ENCODE measurements at places on chromosomes 11 and 22.

DNA sequence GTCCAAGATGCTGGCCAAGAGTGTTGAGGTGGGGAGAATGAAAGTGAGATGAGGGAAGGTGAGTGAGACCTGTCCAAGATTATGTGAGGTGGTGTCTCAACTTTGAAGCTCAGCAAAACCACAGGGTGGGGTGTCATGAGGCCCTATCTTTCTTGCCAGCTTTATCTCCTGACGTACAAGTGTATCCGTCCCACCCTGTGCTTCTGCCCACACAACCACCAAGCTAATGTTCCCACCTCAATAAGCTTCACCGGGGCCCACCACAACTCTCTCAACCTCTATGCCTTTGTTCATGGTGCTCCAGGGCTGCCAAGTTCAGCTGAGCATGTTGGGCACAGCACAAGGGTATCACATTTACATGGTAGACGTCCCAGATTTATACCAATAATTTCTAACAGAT lies 7.1 kb upstream of the TPST2 start:
- no peak for DNase-seq

GRCh38 chr11:74932797-74933196 lies 16.1 kb downstream of the XRRA1 start:
- peak; percentile 22 for DNase-seq

DNA sequence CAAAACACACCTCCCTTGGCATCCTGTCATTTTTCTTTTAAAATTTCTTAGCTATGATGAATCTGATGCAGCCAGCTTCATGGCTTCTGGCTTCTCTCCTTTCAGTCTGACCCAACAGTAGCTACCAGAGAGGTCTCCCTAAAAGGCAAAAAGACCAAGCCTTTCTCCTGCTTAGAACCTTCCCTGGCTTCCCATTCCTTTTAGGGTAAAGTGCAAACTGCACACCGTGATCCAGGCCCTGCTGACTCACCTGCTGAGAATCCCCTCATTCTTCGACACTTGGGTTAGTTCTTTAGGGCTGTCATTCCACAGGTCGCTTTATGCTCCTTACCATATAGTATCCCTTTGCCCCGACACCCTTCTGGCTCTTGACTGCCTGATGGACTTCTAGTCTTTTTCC lies 362.4 kb downstream of the MIAT start:
- DNase-seq = no peak

GRCh38 chr22:19870153-19871022 lies 15.7 kb upstream of the GNB1L start:
- no peak for DNase-seq

DNA sequence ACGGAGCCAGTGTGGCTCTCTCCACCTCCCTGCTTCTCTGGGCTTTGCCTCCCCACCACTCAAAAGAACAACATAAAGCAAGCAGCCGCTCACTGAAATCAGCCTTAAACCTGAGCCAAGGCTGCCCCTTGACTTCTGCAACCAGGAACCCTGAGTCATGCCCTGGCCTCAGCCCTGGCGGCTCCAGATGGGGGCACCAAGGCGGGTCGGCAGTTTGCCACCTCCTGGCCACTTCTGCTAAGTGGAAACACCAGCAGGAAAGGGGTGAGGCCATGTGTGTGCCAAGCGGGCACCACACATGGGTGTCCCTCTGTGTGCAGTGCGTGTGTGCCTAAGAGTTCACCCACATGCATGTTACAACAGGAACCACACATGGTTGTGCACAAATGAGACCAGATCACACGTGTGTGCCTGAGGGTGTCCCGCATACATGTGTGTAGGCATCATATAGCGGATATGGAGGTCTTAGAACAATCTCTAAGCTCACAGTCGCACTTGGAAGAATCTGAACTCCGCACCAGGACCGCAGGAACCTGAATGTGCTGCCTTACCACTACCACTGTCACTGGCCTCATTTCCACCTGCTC lies 221.2 kb downstream of the MN1 start:
- DNase-seq = peak; percentile 15

GRCh38 chr11:74647404-74647803 lies 55.0 kb downstream of the POLD3 start:
- DNase-seq = peak; percentile 66

GRCh38 chr11:76073724-76074123 lies 132.6 kb downstream of the WNT11 start:
- peak; percentile 89 for DNase-seq

GRCh38 chr22:32476281-32477195 lies 1.9 kb downstream of the FBXO7 start:
- no peak for DNase-seq

- DNase-seq = no peak
Observed at GRCh38 chr22:41347066-41347859, 34.5 kb upstream of the TEF start.

- DNase-seq = peak; percentile 72
Observed at GRCh38 chr22:28799606-28800307, 612 bp downstream of the XBP1 start.

- no peak for DNase-seq
Observed at GRCh38 chr11:128723531-128723930, 29.7 kb downstream of the FLI1 start.

GRCh38 chr11:122046846-122047245 lies 69.2 kb downstream of the BLID start:
- DNase-seq = peak; percentile 86

DNA sequence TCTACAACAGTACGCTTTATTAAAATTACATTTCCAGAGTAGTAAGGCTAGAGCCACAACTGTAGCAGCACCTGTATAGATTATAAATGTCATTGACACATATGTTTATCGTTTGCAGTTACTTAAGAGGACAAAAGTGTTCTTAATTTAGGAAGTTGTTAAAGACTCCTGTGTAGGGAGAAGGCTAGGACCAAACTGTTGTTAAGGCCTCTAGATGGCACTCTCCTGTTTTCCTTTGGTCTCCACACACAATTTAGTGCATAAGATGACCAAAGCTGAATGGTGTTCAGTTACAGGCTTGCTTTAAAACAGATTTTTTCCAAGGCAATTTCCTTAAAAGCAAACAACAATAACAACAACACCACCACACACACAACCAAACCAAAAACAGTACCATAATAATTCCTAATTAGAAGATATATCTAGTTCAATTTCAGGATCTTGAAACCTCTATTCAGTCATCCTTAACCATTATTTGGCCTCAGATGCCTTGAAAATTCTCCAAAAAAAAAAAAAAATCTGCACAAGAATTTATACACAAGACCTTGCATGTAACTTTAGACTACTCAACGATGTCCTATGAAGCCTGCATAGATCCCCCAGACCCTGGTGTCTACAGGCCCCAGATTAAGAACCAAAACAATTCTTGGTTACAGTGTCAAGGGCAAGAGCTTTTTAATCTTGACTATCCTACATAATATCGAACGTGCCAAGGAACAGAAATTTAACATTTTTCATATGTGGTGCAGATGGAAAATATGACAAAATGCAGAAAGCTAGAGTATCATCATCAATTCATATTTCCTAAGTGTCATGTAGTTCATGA lies 42.6 kb upstream of the APOA1 start:
- peak; percentile 82 for DNase-seq

DNA sequence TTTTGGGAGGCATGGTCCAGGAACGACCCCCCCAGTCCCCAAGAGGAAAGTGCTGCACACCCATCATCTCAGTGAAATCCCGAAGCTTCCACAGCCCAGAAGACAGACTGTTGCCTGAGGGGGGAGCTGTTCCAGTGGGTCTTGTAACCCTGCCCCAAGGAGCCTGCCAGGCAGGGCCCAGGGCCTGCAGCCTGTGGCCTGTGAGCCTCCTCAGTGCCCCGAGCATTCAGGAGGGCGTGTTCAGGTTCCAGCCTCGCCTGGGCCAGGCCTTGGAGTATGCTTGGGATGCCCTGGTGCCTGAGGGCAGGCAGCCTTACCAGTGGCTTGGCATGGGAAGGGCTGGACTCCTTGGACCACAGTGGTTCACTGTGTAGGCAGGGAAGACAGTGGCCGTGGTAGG lies 18.0 kb upstream of the CABP2 start:
- DNase-seq = no peak

DNA sequence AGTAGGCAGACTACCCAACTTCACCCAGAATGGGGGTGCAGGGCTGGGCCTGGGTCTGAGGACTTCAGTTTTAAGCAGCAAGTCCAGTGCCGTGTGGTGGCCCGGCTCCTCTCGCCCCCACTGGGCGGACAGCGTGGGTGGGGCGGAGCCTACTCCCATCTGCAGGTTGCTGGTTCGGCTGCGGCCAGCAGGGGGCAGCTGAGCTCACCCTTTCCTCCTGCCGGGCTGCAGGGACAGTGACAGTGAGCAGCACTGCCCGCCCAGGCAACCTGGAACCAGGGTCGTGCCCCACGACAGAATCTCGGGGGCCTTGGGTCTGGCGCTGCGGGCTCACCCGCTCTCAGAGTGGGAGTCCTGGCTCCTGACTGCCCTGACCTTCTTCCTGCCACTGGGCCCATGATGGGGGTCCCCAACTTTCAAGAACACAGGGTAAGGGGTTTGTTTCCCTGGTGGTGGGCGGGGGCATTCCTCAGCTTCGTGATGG lies 6.2 kb upstream of the NEAT1 start:
- DNase-seq = peak; percentile 74

DNA sequence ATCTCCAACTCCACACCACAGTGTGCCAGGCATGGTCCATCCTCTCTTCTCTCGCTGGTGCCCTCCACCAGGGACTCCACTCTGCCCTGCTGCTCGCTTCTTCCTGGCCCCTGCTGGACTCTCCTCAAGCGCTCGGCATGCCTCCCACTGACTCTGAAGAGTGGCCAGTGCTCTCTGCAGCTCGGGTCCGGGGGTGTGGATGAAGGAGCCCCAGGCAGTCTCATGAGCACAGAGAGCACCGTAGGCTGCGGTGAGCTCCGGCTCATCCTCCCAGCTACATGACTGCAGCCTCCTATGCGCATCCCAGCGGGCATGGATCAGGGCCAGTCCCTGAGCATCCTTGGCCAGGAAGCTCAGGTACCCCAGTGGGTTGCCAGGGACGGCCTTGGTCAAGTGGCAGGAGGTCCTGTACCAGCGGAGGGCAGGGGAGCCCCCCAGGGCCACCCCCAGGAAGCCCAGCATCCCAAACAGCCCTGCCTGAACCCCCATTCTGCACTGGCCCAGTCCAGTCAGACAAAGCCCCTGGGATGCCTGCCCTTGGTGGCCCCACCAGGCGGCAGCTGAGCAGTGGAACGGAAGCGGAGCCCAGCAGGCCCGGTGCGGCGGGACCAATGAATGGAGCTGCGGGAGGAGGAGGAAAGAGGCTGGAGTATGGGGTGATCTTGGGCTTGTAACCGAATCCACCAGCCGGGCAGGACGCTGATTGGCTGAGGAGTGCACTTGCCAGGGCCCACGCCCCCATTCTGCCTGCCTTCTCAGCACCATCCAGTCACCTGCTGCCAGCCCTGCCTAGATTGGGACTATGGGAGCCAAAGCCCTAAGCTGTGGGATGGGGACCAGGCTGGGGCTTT lies at the start of gene PLA2G3:
PLA2G3 (minus strand) TSS at position 643 of the 851 bp plus-strand sequence; CDS start at position 489, 154 bp downstream.
- no peak for DNase-seq

- DNase-seq = no peak
Observed at GRCh38 chr22:45430871-45431270, 17.4 kb downstream of the RIBC2 start.

- no peak for DNase-seq
Observed at GRCh38 chr11:702462-703461, 3.3 kb upstream of the EPS8L2 start.

DNA sequence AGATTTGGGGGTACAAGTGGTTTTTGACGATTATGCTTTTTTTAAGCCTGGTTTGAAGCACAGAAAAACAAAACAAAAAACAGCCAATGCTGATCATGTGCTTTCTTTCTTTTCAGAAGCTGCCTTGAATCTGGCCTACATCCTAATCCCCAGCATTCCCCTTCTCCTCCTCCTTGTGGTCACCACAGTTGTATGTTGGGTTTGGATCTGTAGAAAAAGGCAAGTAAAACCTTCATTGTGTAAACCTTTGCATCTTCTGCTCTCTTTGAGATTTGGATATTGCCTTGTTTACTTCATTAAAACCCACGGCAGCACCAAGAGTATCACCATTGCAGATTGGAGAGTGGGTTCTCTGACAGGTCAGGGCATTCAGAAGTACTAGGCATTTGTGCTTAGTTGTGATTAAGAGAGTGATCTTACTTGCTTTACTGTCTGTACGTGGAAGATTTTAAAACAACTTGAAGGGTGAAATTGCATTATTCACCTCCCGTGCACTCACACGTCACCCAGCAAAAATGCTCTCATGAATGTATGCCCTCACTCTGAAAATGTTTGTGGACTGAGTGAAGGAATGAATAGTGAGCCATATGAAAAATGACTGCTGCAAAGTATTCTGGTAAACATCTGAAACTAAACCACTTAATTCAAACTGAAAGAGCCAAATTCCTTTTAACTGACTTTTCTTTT lies 17.0 kb downstream of the LAYN start:
- peak; percentile 98 for DNase-seq

DNA sequence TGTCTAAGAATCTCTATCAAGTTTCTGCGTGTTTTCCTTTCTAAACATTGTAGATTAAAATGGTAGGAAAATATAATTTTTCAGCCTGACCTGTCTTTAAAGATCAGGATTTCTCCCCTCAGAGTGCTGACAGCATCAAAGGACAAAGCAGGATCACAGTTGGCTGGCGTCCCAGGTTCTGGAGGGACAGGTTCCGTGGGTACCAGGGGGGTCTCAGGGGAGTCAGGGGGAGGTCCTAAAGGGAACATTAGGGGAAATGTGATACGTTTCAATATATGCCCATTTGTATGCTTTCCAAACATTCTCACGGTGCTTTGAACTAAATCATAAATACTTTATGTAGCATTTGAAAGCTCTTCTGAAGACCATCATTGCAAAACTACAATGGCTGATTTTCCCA lies 3.4 kb downstream of the MMP3 start:
- no peak for DNase-seq

DNA sequence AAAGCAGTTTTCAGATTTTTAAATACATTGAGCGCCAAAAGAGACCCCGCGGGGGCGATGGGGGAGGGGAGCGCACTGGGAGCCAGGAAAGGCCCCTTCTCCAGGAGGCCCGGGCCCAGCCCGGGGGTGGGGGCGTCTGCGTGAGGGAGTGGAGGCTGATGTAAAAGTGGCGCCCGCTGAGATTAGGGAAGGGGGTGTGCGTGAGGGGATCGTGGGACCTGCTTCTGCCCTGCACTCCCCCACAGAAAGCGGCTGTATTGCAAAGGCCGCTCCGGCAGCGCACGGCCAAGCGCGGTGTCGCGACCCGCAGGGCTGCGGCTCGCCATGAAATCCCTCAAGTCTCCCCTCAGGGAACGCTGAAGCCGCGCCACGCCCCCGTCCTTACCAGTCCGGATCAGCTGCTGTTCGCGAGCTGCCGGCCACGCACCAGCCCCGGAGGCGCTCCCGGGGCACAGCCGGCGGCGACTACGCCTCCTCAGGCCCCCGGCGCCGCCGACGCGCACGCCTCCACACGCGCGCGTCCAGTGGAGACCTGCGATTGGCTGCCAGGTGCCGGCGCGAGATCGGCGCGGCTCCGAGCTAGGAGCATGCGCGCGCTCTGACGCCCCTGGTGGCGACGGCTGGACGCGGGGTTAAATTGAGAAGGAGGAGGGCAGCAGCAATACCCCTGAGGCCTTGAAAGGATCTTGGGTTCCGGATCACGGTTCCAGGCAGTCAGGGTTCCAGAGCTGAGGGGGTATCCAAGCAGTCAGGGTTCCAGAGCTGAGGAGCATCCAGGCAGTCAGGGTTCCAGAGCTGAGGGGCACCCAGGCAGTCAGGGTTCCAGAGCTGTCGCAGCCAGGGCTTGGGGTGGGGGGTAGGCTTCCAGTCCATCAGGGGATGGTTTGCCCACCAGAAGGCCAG lies at the start of gene ZNF280B:
ZNF280B (minus strand) TSS at position 469 of the 903 bp plus-strand sequence. CDS start 19,344 bp downstream, outside the sequence.
- peak; percentile 71 for DNase-seq

GRCh38 chr22:30040499-30041260 lies 39.6 kb upstream of the HORMAD2 start:
- DNase-seq = peak; percentile 17

- DNase-seq = no peak
Observed at GRCh38 chr11:92820860-92821259, 148.6 kb upstream of the MTNR1B start.

Data from AG10803 (cell line).